Jurkat, Clone E6-1 (cell line): ENCODE measurements at places on chromosomes 12 and 14.

DNA sequence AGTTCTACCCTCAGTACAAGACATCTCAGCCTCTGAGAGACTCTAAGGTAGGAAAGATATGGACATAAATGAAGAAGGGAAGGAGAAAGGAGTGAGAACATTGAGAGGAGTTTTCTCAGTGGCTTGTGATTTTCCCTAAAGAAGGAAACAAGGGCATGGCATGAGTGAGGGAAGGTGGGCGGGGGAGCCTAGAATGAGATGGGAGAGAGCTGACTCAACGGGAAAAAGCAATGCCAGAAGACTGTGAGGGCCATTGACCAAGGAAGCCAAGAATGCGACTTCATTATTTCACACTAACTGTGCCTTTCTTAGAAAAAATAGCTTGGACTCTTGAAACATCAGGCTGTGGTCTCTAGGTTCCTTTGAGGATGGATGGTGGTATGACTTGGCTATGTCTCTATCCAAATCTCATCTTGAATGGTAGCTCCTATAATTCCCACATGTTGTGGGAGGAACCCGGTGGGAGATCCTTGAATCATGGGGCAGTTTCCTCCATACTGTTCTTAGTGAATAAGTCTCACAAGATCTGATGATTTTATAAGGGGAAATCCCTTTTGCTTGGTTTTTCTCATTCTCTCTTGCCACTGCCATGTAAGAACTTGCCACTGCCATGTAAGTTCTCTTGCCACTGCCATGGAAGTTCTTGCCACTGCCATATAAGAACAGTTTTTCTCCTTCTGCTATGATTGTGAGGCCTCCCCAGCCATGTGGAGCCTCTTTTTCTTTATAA lies 279.6 kb downstream of the NUAK1 start:
- no peak for DNase-seq

DNA sequence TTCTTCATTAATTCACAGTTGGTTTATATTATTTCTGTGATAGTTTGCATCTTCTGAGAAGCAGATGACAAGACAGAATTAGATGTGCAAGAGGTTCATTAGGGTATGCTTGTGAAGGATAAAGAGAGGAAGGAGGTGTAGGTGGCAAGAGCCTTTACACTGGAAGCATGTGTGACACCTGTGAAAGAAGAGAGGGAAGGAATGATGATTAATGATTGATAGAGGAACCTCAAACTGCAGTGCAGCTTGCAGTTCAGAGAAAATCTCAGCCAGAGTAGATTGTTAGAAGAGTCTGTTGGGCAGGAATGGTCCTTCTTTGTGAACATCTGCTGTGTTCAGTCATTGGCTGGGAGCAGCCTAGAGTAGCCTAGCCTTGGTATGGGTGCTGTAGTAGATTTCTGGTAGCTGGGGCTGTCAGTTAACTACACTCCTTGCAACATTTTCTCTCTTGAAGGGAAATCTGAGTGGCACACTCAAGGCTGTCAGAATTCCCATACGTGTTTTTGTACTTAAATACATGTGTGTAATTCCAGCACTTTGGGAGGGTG lies 9.0 kb downstream of the RCOR1 start:
- DNase-seq = no peak

GRCh38 chr14:93023039-93023438 lies 92.7 kb downstream of the ITPK1 start:
- DNase-seq = peak; percentile 42

- DNase-seq = no peak
Measured at GRCh38 chr12:66944365-66944764, 265.5 kb upstream of the GRIP1 start.

- no peak for DNase-seq
Measured at GRCh38 chr12:133234971-133235370, 706 bp downstream of the ANHX start.

DNA sequence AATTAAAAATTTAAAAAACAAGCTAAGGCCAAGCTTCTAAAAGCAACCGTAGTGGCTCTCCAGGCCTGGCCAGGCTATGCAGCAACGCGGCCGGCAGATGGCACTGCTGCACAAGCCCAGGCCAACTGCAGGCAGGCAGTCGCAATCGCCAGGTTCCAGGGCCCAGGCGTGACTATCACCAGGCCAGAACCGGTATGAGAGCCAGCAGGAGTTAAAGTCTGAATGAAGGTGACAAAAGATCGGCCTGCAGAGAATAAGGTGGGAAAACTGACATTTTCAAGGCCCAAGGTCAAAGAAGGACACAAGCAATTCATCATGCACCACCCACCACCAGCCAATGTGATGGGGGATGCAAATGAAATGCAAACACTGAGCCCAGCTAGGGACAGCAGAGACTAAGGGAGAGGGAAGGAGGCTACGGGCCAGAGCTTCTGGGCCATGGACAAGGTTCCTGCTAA lies 43.6 kb upstream of the ANO2 start:
- peak; percentile 32 for DNase-seq

GRCh38 chr12:64713376-64713775 lies 45.8 kb downstream of the GNS start:
- no peak for DNase-seq

DNA sequence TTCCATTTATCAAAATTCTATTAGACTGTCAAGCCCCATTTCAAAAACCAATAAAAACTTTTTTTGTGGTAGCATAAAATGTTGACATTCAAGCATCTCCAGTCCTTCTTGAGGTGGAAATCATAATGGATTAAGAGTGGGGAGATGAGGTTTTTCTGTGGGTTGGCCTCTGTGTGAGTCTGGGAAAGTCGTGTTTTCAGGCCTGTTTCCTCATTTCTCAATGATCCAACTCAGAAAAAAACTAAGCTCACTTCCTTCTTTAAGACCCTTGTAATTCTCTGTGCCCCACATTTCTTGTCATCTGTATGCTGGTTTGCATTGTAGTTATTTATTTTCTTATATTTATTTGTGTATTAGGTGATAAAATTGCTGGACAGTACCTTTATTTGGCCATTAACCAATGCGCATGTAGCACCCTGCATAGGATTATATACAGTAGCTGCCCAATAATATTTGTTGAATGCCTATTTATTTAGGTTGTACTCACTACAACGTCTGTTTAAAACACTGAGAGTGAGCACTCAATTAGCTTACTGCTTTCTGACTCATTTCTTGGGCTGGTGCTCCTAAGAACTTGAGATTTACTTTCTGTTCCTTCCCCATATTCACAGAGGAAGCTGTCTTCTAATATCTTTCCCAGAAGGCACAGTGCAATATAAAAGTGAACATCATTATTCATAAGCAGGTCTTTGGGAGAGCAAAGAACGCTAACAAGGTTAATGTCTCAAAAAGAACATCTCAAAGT lies 121.9 kb downstream of the DNAI7 start:
- no peak for DNase-seq

GRCh38 chr12:23560611-23561010 lies 388.9 kb downstream of the SOX5 start:
- no peak for DNase-seq

GRCh38 chr14:57533214-57533613 lies 39.6 kb upstream of the CCDC198 start:
- DNase-seq = peak; percentile 46
